Sigmoid colon (tissue), 7 donors: ENCODE measurements at places on chromosomes 2 and 18. TPM values are rescaled to one million over a fixed set of nuclear protein-coding genes. Genes with fewer than 3 reads are reported as not detected.

- no peak for DNase-seq
- H3K36me3 ChIP-seq, result no peaks in the 10 kb centered on the region
- H3K4me1 ChIP-seq, result peaks cover 12% of the 10 kb centered on the region
- H3K27me3 ChIP-seq, result no peaks in the 10 kb centered on the region
Observed at GRCh38 chr2:30527859-30528258, 80.8 kb downstream of the LCLAT1 start.

- H3K27ac ChIP-seq, result peak overlapping the region; percentile 13
- H3K36me3 ChIP-seq, result no peaks in the 10 kb centered on the region
- H3K4me1 ChIP-seq, result no peaks in the 10 kb centered on the region
- peak; percentile 68 for DNase-seq
- no peak overlapping the region for H3K4me3 ChIP-seq
- no peaks in the 10 kb centered on the region for H3K27me3 ChIP-seq
Observed at GRCh38 chr2:239375278-239376061, 25.4 kb downstream of the HDAC4 start.

GPR75 gene
- 2.2 TPM for total RNA-seq

C2orf78 gene
- not detected for total RNA-seq
